CD4-positive, alpha-beta T cell treated with Interleukin-2 at 100 ng/mL for 4 hours (primary cell): ENCODE measurements at places on chromosomes 3 and 15.

- DNase-seq = no peak
Observed at GRCh38 chr3:188053710-188054380, 100.1 kb upstream of the LPP start.

DNA sequence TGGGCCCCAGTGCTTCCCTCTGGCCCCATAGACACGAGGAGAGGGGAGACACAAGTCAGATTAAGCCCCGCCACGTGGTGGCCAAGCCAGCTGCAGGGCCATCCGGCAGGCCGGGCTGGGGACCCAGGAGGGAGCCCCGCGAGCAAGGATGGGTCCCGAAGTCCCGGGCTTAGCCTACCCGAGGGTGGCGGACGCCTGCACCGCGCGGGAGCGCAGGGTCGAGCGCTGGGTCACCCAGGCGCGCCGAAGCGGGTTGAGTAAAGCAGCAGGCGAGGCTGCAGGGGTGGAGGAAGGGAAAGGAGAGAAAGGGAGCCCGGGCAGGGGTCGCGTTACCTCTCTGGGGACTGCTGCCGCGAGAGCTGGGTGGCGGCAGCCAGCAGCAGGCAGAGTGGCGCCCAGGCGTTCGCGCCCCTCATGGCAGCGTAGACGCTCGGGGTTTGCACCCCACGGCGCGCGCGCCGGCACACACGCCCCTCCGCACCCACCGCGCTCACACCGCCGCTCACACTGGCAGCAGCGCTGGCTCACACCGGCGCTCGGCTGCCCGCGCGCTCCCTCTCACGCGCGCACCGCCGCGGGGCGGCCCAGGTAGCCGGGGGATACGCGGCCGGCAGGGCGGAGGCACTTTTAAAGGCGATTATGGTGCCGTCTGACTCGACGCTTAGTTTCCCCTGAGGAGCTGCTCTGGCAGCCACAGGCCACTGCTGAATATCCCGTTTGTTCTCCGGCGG is at the start of gene PCOLCE2:
Gene PCOLCE2, minus strand, starts transcription at position 603 of the 731 bp plus-strand sequence. Its CDS starts 187 bp downstream, at position 416.
- DNase-seq = no peak

DNA sequence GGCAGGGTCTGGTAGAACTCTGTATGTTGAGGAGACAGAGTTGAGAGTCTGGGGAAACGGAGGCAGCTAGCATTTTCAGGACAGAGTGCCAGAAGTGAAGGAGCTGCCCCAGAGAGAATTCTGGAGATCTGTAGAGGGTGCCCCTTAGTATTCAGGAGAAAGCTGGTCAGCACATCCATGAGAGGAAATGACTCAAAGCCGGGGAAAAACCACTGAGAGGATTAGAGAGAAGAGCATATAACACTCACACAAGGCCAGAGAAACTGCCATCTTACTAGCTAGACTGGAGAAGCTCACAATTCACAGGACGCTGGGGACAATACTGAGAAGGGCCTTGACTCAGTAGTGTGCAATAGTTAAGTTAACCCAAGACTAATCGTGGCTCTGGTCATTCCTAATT is 75.7 kb upstream of the DPPA4 start:
- DNase-seq = no peak

DNA sequence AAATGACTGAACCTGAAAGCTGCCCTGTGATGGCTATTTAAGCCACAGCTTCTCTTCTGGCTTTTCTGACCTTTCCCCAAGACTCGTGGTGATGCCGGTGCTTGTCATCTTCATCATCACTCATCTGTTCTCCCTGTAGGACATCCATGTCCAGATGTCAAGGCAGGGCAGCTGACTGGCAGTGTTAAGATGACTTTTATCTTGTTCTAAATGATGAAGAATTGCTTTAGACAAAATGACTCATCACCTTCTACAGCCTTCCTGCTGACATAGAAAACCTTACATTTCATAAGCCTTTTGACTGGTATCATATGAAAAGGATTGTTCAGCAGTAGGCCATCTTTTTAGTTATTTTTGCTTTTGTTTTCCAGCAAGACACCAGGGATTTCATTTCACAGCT is 67.0 kb upstream of the GPR149 start:
- no peak for DNase-seq

- peak; percentile 20 for DNase-seq
Observed at GRCh38 chr3:128448491-128448890, 18.2 kb downstream of the DNAJB8 start.
